Urinary bladder (tissue), 4 donors: ENCODE measurements at places on chromosomes 12 and 14. TPM values are rescaled to one million over a fixed set of nuclear protein-coding genes. Genes with fewer than 3 reads are reported as not detected.

ARG2 gene
- 2.1 TPM for total RNA-seq

KICS2 gene
- 5.7 TPM for total RNA-seq

DNA sequence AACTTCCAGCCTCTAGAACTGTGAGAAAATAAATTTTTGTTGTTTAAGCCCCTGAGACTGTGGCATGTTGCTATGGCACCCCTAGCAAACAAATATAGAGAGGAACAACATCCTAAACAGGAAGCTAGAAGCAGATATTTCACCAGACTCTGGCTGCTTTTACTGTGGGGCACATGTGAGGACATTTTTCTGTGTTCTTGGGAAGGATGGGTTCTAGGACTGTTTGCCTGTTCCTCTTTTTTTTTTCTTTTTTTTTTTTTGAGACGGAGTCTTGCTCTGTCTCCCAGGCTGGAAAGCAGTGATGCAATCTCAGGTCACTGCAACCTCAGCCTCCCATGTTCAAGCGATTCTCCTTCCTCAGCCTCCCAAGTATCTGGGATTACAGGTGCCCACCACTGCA is 4.2 kb upstream of the HRK start:
- no peak for DNase-seq

- no peak for DNase-seq
Observed at GRCh38 chr12:122937622-122938091, 28.6 kb downstream of the ABCB9 start.

GRCh38 chr12:43586646-43587245 is 34.7 kb upstream of the ADAMTS20 start:
- no peak for DNase-seq

DNA sequence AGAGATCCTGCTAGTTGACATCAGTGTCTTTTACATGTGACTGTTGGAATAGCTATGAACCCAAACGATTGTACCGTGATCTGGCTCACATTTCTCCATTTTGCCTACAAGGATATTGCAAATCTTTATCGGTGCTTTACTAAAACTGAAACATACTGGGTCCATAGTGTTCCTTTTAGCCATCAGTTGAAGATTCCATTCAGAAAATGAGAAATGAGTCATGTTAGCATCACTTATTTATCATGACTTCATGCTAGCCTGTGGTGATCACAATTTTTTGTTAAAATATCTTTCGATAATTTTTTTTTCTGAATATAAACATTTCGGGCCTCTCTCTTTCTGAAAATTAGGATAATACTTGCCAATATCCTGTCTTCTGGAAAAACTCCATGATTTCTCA is 210.3 kb downstream of the EGLN3 start:
- no peak for DNase-seq

DNA sequence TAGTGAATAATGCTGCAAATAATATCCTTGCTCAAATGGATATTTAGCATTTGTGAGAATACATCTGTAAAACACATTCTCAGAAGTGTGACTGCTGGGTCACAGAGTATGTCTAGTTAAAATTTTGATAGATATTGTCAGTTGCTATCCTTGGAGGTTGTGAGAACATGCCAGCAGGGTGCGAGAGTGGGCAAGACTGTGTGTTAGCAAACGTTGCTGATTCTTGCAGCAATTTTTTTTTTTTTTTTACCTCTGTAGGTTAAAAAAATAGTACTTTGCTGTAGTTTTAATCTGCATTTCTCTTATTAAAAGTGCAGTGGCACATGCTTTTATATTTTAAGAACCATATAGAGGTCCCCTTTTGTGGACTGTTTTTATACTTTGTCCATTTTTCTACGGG is 4.5 kb upstream of the NYNRIN start:
- DNase-seq = no peak

NKX2-1 gene
- total RNA-seq = not detected

DNA sequence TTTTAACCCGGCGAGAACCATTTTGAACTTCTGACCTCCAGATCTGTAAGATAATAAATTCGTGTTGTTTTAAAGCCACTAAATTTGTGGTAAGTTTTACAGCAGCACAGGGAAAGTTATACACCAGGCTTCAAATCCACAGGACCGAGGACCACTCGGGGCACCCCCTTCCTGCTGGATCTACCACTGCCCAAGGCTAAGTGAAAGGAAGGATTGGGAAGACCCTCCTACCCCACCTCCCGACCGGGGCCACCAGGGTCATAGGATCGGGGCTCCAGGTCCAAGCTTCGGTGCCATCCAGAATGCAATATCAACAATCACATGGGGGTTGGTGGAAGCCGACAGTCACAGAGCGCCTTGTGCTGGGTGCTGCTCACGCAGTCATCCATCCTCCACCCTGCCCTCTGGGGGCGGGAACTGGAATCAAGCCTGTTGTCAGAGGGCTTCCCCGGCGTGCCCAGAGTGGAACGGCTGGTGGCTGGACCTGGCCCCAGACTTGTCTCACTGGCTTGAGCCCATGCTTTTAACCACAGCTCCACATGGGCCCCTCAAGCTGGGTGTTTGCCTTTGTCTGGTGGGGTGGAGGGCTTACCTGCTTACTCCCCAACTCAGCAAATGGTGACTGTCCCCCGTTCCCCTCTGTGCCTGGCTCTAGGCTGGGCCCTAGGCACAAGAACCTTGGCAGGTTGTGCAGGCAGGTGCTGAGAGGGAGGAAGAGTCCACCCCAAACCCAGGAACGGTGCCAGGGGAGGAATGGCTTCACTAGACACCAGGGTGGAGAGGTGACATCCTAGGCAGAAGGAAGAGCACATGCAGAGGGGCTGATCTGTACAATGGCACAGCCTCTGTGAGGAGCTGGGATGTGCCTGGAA is 180.3 kb upstream of the RTL1 start:
- no peak for DNase-seq

KRT84 gene
- not detected for total RNA-seq

DNA sequence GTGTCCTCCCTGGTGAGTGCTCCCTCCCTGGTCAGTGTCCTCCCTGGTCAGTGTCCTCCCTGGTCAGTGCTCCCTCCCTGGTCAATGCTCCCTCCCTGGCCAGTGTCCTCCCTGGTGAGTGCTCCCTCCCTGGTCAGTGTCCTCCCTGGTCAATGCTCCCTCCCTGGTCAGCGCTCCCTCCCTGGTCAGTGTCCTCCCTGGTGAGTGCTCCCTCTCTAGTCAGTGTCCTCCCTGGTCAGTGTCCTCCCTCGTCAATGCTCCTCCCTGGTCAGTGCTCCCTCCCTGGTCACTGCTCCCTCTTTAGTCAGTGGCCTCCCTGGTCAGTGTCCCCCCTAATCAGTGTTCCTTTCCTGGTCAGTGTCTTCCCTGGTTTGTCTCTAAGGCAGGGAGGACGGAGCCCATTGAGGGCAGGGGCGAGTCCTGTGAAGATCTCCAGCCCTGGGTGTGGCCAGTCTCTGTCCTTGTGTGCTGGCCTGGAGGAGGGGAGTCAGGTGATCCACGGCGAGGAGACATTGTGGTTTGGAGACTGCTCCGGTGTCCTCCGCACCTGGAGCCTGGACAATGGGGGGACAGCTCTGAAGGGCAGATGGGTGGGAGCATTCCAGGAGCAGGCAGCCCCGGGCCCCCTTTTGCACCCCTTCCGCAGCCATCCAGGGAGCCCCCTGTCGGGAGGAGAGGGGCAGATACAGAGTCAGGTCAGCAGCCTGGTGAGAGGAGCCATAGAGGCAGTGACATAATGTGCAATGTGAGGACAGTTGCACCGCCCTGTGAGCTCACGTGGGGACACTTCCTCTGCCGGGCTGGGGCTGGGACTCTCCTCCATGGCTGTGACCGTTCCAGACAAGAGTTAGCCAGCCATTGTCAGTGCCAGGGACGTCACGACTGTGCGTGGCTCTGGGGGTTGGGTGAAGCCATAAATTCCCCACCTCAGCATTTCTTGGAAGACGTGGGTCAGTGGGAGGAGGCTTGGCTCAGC is 93.4 kb downstream of the ADGRD1 start:
- no peak for DNase-seq

DNA sequence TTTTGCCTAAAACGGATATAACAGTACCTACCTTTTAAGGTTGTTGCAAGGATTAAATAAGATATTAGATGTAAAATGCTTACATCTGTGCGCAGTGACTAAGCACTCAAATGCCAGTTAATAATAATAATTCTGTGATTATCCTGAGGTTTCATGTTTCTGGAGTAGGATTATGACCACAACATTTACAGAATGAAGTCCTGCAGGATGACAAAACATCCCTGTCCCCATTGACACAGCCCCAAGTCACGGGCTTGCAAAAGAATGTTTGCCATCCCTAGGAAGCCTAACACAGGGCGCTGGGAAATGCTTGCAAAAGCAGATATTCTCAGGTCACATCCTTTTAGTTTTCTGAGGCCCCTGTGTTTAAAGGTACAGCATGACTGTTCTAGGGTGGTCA is 20.1 kb downstream of the SUSD6 start:
- no peak for DNase-seq

GRCh38 chr12:116910280-116910644 is 488 bp upstream of the FBXW8 start:
- no peak for DNase-seq

GRCh38 chr12:102992297-102992696 is 34.8 kb downstream of the ASCL1 start:
- no peak for DNase-seq
